ENCODE measurements at places on chromosomes 1 and 21.

DNA sequence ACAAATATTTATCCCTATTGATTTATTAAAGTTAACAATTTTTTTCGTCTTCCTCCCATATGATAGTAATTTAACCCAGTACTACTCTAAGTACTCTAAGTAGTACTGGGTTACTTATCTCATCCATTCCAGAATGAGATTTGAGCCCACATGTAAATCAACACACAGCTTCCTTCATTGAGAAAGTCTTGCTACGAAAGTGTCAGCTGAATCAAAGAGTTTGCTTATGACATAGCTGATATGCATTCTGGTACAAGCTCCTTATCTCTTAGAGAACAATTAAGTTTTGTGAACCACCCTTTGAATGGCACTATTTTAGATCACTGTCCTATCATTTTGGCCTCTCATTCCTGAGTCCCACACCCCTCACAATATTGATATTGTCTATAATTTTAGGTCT is 2.4 kb upstream of the SLC44A3 start:
- no peak for DNase-seq

DNA sequence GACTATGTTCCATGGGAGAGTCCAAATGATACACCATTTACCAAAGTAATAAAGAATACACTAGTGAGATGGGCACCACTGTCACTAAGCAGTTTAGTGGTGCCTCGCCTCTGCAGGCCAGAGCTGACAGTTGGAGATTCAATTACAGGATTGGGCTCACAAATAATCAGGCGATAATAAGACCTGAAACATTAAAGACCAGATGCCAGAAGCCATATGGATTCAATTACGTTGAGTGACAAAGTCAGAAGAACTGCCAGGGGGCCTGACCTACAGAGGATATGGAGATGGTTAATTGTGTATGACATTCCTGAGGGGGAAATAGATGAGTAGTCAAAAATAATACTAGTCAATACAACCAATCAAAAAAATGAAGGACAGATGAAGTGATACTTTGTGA is 65.2 kb upstream of the ST6GALNAC5 start:
- DNase-seq, result no peak

- peak; percentile 85 for DNase-seq
These were observed at the start of gene KPNA6 for GRCh38 chr1:32107742-32108661. TSS of gene KPNA6 (plus strand) at chr1:32108056. CDS start at chr1:32108131, 75 bp downstream.

DNA sequence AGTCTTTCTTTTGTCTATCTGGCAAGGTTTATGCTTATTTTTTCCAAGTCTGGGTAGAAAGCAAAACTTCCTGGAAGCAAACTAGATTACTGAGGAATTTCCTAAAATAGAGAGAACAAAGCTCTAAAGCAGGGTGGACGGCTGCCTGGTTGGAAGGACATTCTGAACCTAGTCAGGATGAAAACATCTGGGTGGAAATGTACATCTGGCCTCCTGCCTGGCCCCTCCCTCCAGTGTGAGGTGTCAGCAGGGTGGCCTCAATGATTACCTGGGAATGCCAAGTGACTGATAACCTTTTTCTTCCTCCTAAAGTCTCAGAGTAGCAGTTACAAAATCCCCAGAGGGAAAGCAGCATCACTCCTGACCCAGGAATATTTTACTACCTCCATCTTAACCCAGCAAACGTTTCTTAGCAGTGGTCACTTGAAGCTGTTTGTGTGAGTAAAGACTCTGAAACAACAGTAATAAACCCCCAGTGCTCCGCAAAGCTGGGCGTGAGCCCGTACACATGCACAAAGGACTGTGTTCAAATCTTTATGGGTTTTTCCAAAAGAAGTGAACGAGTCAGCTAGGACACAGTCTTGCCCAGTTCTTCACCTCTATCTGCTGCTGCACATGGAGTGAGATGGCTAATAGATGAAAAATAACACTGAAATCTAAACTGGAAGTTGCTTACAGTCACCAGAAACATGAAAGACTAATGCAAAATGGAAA is 18.9 kb downstream of the ANGPTL7 start:
- DNase-seq, result no peak

DNA sequence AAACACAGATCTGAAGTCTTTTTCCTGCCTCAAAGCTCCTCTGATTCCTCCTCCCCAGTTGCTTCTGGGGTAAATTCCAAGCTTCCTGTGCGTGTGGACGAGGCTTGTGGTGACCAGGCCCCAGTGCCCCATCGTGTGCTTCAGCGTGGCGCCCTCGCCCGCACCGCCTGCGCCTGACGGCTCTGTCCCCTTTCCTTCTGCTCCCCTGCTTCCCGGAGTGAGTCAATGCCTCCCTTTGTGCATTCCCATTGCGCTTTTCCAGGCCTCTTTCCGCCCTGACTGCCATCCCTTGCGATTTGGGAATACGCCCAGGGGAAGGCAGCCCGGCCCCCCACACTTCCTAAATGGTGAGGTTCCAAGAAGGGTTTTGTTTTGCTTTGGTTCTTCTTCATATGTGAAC is 36.3 kb downstream of the FAAP20 start:
- no peak for DNase-seq

All from GM04503 (cell line).